ENCODE measurements at places on chromosomes 12 and 14. TPM values are rescaled to one million over a fixed set of nuclear protein-coding genes. Genes with fewer than 3 reads are reported as not detected.

Gene NR1H4
- total RNA-seq: not detected

Gene TRIM9
- 2.3 TPM for total RNA-seq

Gene CLEC1B
- not detected for total RNA-seq

Gene BATF
- total RNA-seq: 34.1 TPM

Gene FAM90A1
- total RNA-seq: not detected

Gene DENND5B
- total RNA-seq: 0.34 TPM

Gene SLC4A8
- 6.1 TPM for total RNA-seq

Gene OTX2
- not detected for total RNA-seq

Gene RIMBP2
- not detected for total RNA-seq

Gene DEPDC4
- 2.0 TPM for total RNA-seq

Gene PTGES3
- total RNA-seq: 210 TPM

Gene TBC1D30
- 0.23 TPM for total RNA-seq

Gene KRT8
- 0.20 TPM for total RNA-seq

Gene RHEBL1
- total RNA-seq: 8.0 TPM

GRCh38 chr12:114447274-114447716, 41.4 kb upstream of the TBX5 start:
- H3K27me3 ChIP-seq: peaks cover 86% of the 10 kb centered on the region
- H3K36me3 ChIP-seq: no peaks in the 10 kb centered on the region
- H3K27ac ChIP-seq: no peak overlapping the region
- DNase-seq: no peak
- no peak overlapping the region for H3K4me3 ChIP-seq

DNA sequence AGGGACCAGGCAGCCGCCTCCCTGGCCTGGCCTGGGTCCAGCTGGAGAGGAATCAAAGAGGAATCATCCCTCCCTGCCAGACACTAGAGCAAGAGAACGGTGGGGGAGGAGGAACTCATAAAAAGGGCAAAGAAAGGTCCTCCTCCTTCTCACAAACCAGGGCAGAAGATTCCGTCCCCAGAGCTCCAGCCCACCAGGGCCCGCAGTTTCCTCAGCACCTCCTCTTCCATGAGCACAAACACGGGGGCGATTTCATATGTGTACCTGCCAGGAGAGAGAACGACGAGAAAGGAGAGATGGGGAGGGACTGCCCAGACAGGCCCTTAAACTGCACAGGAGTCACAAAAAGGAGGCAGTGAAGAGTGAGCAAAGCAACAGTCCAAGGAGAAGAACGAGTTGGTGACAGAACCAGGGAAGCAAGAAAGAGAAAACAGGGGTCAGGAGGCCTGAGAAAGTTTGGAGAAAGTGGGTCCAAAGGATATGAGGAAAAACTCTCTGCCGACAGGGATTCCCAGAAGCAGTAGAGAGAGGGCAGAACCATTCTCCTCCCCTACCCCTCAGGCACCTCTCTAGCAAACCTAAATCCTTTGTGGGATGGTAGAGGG, 8.7 kb upstream of the ZNF740 start:
- peaks cover 6% of the 10 kb centered on the region for H3K4me1 ChIP-seq
- H3K4me3 ChIP-seq: no peak overlapping the region
- no peaks in the 10 kb centered on the region for H3K27me3 ChIP-seq

DNA sequence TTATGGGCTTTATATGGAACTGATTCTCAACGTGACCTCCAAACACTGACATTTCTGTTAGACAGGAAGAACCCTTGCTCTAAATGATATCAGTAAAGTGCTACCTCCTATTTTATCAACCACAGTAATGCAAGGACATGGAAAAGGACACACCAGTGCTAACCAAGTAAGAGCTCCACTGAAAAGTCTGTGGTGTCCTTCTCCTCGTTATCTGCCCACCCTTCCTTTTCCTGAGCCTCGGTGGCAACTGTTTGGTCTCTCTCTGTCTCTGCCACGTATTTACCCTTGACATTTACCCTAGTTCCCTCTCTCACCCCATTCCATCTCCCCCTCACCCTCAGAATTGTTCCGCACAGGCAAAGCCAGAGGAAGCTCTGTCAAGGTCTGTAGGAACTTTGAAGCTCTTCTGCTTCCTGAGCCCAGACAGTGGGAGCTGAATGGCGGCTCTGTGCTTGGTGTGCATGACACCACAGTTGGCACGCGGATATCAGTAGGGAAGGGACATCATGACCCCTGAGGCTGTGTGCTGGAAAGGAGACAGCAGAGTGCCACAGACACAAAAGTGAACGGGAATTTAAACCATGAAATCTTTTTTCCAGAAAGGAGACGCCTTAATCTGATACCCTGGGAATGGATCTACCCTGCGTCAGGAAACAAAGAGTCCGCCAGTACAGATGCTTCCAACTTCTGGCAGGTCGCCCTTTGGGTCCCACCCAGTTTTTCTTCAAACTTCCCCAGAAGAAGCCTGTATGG, 50.8 kb downstream of the NTN4 start:
- no peaks in the 10 kb centered on the region for H3K36me3 ChIP-seq
- no peak overlapping the region for H3K4me3 ChIP-seq
- peaks cover 10% of the 10 kb centered on the region for H3K27me3 ChIP-seq
- no peaks in the 10 kb centered on the region for H3K4me1 ChIP-seq

GRCh38 chr14:56147986-56148901, 30.0 kb downstream of the PELI2 start:
- no peak overlapping the region for H3K27ac ChIP-seq
- H3K4me3 ChIP-seq: no peak overlapping the region
- H3K36me3 ChIP-seq: no peaks in the 10 kb centered on the region
- peaks cover 6% of the 10 kb centered on the region for H3K4me1 ChIP-seq
- no peak for DNase-seq

DNA sequence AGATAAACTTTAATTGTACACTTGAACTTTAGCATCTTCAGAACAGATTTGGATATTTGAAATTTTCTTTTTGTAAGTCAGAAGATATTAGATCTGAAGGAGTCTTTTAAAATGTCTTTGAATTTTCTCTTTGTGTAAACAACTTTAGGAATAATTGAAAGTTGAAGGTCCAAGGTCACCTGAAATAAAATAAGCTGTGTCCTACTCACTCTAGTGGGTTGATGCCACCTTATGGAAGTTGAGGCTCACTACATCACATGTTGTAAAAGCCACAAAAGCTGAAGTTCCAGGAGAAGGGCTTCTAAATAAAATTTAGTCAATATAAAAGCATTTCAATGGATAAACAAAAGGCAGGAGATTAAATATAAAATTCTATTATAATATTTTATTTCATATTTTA, 122.0 kb upstream of the ATXN7L3B start:
- DNase-seq: no peak
- peaks cover 4% of the 10 kb centered on the region for H3K27me3 ChIP-seq
- no peaks in the 10 kb centered on the region for H3K36me3 ChIP-seq
- no peaks in the 10 kb centered on the region for H3K4me1 ChIP-seq
- no peak overlapping the region for H3K4me3 ChIP-seq

DNA sequence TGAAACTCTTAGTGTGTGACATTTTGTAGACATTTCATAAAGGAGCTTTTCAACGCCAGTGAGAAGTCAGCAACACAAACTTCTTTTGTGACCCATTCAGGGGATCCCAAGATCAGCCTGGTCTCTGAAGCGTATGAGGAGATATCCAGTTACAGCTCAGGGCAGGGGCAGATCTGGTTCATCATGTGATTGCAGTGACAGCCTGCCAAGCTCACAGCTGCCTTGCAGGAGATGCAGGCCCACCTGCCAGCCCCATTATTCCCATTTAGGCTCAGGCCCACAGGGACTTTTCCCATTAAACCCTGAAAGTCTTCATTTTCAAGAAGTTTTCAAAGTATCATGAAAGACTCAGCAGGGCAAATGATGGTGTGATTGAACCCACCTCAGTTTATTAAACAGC, 38.3 kb downstream of the SRGAP1 start:
- H3K36me3 ChIP-seq: no peaks in the 10 kb centered on the region
- no peak overlapping the region for H3K4me3 ChIP-seq
- H3K27me3 ChIP-seq: no peaks in the 10 kb centered on the region
- DNase-seq: no peak

GRCh38 chr12:128754275-128754674, 69.5 kb downstream of the SLC15A4 start:
- no peaks in the 10 kb centered on the region for H3K4me1 ChIP-seq
- no peak overlapping the region for H3K4me3 ChIP-seq
- H3K27ac ChIP-seq: no peak overlapping the region
- no peaks in the 10 kb centered on the region for H3K36me3 ChIP-seq
- no peak for DNase-seq
- no peaks in the 10 kb centered on the region for H3K27me3 ChIP-seq

GRCh38 chr12:129530984-129531383, 372.8 kb downstream of the TMEM132D start:
- no peaks in the 10 kb centered on the region for H3K27me3 ChIP-seq
- H3K36me3 ChIP-seq: no peaks in the 10 kb centered on the region
- H3K4me3 ChIP-seq: no peak overlapping the region
- no peak for DNase-seq

DNA sequence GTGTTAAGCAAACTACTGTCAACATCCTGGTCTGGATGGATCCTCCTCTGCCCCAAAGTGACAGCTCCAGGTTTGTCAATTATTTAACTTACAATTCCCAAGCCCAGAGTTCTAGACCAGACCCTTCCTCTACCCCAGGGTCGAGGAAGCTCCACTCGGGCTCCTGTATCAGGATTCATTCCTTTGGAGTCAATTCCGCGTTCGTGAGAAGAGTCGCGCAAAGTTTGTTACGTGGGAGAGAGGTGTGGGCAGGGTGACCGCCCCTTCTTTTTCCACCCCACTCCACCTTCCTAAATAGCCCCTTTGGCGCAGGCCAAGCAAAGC, 479 bp downstream of the SEL1L start:
- peak overlapping the region; percentile 95 for H3K4me3 ChIP-seq
- H3K27ac ChIP-seq: peak overlapping the region; percentile 88
- no peaks in the 10 kb centered on the region for H3K27me3 ChIP-seq
- DNase-seq: no peak
- no peaks in the 10 kb centered on the region for H3K36me3 ChIP-seq
- peaks cover 33% of the 10 kb centered on the region for H3K4me1 ChIP-seq

GRCh38 chr14:101559624-101560533, 1.4 kb upstream of the DIO3 start:
- H3K4me1 ChIP-seq: peaks cover 2% of the 10 kb centered on the region
- DNase-seq: no peak
- H3K27me3 ChIP-seq: peaks cover 48% of the 10 kb centered on the region
- H3K27ac ChIP-seq: no peak overlapping the region
- H3K36me3 ChIP-seq: peaks cover 7% of the 10 kb centered on the region

- no peak overlapping the region for H3K4me3 ChIP-seq
- no peak for DNase-seq
- no peaks in the 10 kb centered on the region for H3K36me3 ChIP-seq
- H3K27me3 ChIP-seq: no peaks in the 10 kb centered on the region
- H3K4me1 ChIP-seq: no peaks in the 10 kb centered on the region
- H3K27ac ChIP-seq: no peak overlapping the region
These were observed 80.8 kb downstream of the PRIMA1 start for GRCh38 chr14:93707475-93707874.

GRCh38 chr12:131922772-131923171, 6.3 kb upstream of the PUS1 start:
- no peaks in the 10 kb centered on the region for H3K36me3 ChIP-seq
- peaks cover 3% of the 10 kb centered on the region for H3K4me1 ChIP-seq
- no peaks in the 10 kb centered on the region for H3K27me3 ChIP-seq
- DNase-seq: no peak
- H3K4me3 ChIP-seq: no peak overlapping the region
- H3K27ac ChIP-seq: no peak overlapping the region

GRCh38 chr12:83826112-83826511, 1086.5 kb downstream of the SLC6A15 start:
- no peak overlapping the region for H3K27ac ChIP-seq
- no peak overlapping the region for H3K4me3 ChIP-seq
- H3K27me3 ChIP-seq: no peaks in the 10 kb centered on the region
- DNase-seq: no peak
- no peaks in the 10 kb centered on the region for H3K4me1 ChIP-seq

DNA sequence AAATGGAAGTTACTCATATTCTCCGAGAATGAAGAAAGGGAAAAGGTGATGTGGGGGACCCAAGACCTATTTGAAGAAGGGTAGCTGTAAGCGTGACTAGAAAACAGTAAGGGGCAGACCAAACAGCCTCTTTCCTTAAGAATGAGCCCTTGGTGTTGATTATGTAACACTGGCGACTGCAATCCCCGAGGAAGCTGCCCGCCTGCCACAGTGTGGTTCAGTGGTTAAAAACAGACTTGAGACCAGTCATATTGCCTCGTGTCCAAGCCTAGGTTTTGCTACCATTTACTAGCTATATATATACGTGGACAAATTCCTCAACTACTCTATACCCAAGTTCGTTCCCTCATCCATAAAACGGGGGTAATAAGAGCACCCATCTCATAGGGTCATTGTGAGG, 49.1 kb downstream of the SSPN start:
- H3K4me1 ChIP-seq: peaks cover 4% of the 10 kb centered on the region
- H3K27me3 ChIP-seq: peaks cover 19% of the 10 kb centered on the region
- no peak overlapping the region for H3K27ac ChIP-seq
- no peak for DNase-seq
- no peak overlapping the region for H3K4me3 ChIP-seq
- H3K36me3 ChIP-seq: no peaks in the 10 kb centered on the region

- H3K27me3 ChIP-seq: peaks cover 2% of the 10 kb centered on the region
- no peak for DNase-seq
- H3K4me1 ChIP-seq: no peaks in the 10 kb centered on the region
- H3K27ac ChIP-seq: no peak overlapping the region
These were observed 75.1 kb downstream of the ADGRD1 start for GRCh38 chr12:131028587-131029338.

GRCh38 chr12:79895804-79896203, 39.1 kb downstream of the PPP1R12A start:
- no peak for DNase-seq
- no peak overlapping the region for H3K4me3 ChIP-seq
- H3K36me3 ChIP-seq: peaks cover 15% of the 10 kb centered on the region
- H3K4me1 ChIP-seq: peaks cover 18% of the 10 kb centered on the region
- H3K27ac ChIP-seq: no peak overlapping the region
- H3K27me3 ChIP-seq: no peaks in the 10 kb centered on the region

GRCh38 chr12:66329941-66330340, 27.6 kb downstream of the HELB start:
- H3K4me1 ChIP-seq: peaks cover 9% of the 10 kb centered on the region
- no peak for DNase-seq
- H3K27ac ChIP-seq: no peak overlapping the region
- no peak overlapping the region for H3K4me3 ChIP-seq
- peaks cover 54% of the 10 kb centered on the region for H3K36me3 ChIP-seq
- H3K27me3 ChIP-seq: no peaks in the 10 kb centered on the region

- peaks cover 5% of the 10 kb centered on the region for H3K36me3 ChIP-seq
- DNase-seq: no peak
- no peaks in the 10 kb centered on the region for H3K4me1 ChIP-seq
- no peaks in the 10 kb centered on the region for H3K27me3 ChIP-seq
- no peak overlapping the region for H3K27ac ChIP-seq
These were observed 161.0 kb downstream of the CRADD start for GRCh38 chr12:93838193-93838592.

GRCh38 chr14:68225321-68225720, 405.7 kb downstream of the RAD51B start:
- H3K36me3 ChIP-seq: no peaks in the 10 kb centered on the region
- no peak for DNase-seq
- H3K27me3 ChIP-seq: no peaks in the 10 kb centered on the region
- H3K4me3 ChIP-seq: no peak overlapping the region
- H3K27ac ChIP-seq: no peak overlapping the region

- H3K4me3 ChIP-seq: peak overlapping the region; percentile 23
- peaks cover 40% of the 10 kb centered on the region for H3K4me1 ChIP-seq
- no peak for DNase-seq
These were observed 9.7 kb downstream of the SP1 start for GRCh38 chr12:53389702-53390101.

- H3K27ac ChIP-seq: no peak overlapping the region
- peaks cover 15% of the 10 kb centered on the region for H3K27me3 ChIP-seq
- no peak overlapping the region for H3K4me3 ChIP-seq
- no peaks in the 10 kb centered on the region for H3K36me3 ChIP-seq
- peaks cover 4% of the 10 kb centered on the region for H3K4me1 ChIP-seq
These were observed 12.8 kb downstream of the KCNC2 start for GRCh38 chr12:75196865-75197264.
